Cardiac fibroblast (primary cell): ENCODE measurements at places on chromosomes 7 and 10.

- DNase-seq, result no peak
Measured at GRCh38 chr10:26612151-26612915, 85.2 kb upstream of the PDSS1 start.

- DNase-seq, result no peak
Measured at GRCh38 chr10:12993595-12993994, 7.9 kb downstream of the CCDC3 start.

- DNase-seq, result peak; percentile 52
Measured at GRCh38 chr7:100694098-100694745, at the start of gene GIGYF1. TSS of gene GIGYF1 (minus strand) at chr7:100694250. CDS start at chr7:100688238, 6,012 bp downstream.

DNA sequence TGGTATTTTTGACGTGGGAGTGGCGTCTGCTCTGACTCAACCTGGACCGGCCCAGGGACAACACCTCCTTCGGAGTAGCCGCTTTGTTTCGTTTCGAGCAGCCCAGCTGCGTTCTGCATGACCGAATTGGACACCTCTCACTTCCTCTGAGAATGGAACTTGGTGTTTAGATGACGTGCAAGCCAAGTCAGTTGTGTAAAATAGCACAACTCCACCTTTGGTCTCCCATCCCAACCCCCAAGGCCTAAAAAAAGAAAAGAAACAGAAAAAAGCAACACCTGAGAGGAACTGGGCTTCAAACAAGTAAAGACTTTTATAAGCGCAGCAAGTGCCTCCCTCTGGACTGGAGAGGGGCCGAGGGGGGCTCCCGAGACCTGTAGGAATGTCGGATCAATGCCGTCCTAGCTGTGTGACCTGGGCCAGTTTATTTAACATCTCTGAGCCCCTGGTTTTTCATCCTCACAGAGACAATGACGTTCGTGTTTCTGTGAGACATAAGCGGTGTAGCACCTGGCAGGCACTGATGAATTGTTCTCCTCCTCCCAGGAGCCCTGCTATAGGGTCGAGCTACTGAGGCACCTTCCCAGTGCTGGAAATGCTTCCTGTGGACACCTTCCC lies 52.0 kb upstream of the SMNDC1 start:
- peak; percentile 90 for DNase-seq

GRCh38 chr7:31098642-31099360 lies 46.7 kb downstream of the ADCYAP1R1 start:
- no peak for DNase-seq

GRCh38 chr7:332646-333392 lies 42.8 kb downstream of the FOXL3 start:
- DNase-seq, result peak; percentile 63

DNA sequence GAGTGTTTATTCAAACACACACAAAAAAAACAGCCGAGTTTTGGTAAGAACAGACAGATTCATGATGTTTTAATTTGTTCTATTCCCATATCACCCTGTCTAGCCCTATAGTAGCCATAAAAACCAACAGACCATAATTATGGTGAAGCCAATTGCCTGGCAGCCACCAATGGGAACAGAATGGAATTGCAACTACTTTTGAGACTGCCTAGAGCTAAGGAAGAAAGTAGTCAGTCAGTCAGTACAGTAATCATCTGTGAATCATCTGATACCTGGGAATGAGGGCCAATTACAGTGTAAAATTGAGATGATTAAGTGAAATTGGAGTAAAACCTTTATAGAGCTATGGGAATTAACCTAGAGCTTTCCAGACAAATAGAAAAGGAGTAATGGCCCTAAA lies 952.7 kb upstream of the KCND2 start:
- DNase-seq, result no peak

DNA sequence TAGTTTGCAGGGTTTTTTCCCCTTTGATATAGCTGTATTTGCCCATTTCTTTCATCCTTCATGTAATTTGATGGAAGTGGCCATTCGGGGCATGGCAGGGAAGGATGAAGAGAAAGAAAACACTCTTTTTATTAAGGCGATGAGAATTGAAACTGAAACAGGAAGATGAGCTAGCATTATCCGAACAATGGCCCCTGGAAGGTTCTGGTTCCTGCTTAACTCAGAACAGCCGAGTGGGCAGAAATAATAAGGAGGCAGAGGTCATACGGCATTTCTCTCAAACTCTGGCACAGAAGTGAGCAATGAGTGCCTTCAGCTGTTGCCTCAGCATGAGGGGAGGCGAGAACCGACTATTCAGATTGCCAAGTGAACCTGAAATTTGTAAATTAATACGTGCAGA lies 113.2 kb upstream of the MYO3A start:
- DNase-seq, result peak; percentile 15

DNA sequence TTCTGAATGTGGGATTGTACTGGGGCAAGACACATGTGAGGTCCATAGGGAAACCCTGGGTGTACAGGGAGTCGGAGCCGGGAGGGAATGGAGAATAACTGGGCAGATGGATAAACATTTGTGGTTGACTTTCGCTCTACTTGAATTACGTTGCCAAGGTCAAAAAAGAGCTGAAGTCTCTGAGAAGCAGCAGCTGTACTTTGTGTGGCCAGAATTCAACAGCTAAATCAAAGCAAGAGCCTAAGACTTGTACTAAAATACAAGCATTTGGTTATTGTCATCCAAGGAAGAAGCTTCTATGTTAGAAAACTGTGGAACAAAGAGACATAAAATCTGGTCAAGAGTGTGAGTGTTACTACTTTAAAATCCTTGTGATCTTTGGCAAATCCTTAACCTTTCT lies 457.2 kb downstream of the ARL4A start:
- peak; percentile 7 for DNase-seq

- no peak for DNase-seq
Measured at GRCh38 chr10:6753644-6754043, 173.6 kb upstream of the PRKCQ start.

DNA sequence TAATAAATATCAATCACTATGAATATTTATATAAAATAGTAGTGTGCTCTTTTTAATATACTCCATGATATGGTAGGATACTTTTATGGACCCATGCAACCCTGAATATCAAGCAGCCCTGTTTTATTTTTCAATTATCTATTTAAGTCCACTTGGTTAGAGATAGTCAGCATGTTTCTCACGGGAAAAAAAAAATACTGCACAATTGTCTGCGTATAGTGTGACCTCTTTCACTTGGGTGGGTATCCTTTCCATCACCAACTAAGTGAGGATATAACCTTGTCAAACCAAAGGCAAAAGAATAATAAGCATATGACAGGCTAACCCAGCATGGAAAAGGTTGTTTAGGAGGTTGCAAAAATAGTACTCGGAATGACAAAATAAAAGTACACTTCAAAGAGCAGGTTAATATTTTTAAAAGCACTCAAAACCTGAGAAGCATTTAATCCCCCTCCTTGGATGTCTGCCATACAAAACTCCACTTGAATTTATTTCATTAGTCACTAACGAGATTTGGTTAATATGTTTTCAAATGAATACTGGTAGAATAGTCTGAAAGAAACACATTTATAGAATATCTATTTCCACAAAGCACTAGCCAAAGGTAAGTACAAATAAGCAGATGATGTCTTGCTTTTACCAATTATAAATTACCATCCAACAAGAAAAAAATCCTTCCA lies 76.5 kb downstream of the IMMP2L start:
- DNase-seq, result no peak

- peak; percentile 86 for DNase-seq
Measured at GRCh38 chr10:44981172-44982113, 2.8 kb upstream of the DEPP1 start.

GRCh38 chr10:69458430-69459100 lies 7.3 kb downstream of the TSPAN15 start:
- no peak for DNase-seq

GRCh38 chr10:131860806-131861440 lies 39.9 kb upstream of the PPP2R2D start:
- no peak for DNase-seq

GRCh38 chr7:1873421-1873820 lies 203.3 kb downstream of the ELFN1 start:
- DNase-seq, result no peak

GRCh38 chr10:5958675-5959074 lies 18.7 kb downstream of the IL15RA start:
- no peak for DNase-seq

GRCh38 chr10:98833542-98833941 lies 386.8 kb upstream of the HPS1 start:
- no peak for DNase-seq

DNA sequence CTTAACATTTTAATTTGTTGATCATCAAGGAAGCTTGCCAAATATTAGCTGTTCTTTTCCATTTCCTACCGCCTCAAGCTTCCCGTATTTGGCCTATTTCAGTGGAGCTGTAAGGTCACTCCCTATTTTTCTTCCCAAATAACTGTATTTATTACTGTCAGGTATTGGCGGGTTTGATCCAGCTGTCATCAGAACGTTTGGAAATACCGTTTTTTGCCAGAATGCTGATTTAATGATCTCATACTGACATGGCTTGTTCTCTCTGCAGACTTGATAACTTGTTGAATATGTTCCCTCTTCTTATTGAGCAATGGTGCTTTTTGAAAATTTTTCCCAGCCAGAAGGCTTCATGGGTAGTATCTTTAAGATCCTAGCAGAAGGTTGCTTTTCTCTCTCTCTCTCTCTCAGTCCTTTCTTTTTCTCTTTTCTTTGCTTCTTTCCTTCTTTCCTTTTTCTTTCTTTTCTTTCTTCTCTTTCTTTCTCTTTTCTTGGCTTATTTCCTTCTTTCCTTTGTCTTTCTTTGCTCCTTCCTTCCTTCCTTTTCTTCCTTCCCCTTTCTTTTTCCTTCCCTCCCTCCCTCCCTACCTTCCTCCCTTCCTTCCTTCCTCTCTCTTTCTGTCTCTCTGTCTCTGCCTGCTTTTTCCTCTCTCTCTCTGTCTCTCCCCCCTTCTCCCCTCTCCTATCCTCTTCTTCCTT lies 42.1 kb downstream of the CUX1 start:
- DNase-seq, result peak; percentile 58

- no peak for DNase-seq
Measured at GRCh38 chr10:122347170-122347841, 27.2 kb upstream of the PLEKHA1 start.

- DNase-seq, result no peak
Measured at GRCh38 chr10:71033396-71033980, 145.1 kb upstream of the PCBD1 start.

DNA sequence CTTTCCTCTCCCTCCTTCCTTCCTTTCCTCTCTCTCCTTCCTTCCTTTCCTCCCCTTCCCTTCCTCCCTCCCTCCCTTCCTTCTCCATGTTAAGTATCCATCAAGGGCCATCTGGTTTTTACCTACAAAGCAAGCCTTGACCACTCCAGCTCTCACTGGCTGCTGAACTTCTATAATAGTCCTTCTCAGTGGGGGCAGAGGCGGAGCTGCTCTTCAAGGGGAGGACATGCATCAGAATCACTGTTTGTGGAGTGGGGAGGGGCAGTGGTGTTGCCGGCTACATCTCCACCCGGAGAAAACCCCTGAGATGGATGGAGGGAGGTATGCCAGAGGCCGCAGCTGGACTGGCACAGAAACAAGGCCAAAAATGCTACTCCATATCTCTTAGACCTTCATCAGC lies 25.9 kb downstream of the LAMB1 start:
- no peak for DNase-seq

- DNase-seq, result no peak
Measured at GRCh38 chr7:11833431-11833830, 1.4 kb upstream of the THSD7A start.
